ENCODE measurements at places on chromosomes 1 and 21. TPM values are rescaled to one million over a fixed set of nuclear protein-coding genes. Genes with fewer than 3 reads are reported as not detected.

LRRC3 gene
- total RNA-seq = 2.4 TPM

SPRR3 gene
- total RNA-seq = not detected

PLA2G2A gene
- total RNA-seq = not detected

MR1 gene
- 6.4 TPM for total RNA-seq

TEKT2 gene
- total RNA-seq = not detected

CHI3L2 gene
- 0.32 TPM for total RNA-seq

Measured in A549 treated with ZK216348 at 1 μM for 4 hours (cell line).